ENCODE measurements at places on chromosomes 12 and 14.

DNA sequence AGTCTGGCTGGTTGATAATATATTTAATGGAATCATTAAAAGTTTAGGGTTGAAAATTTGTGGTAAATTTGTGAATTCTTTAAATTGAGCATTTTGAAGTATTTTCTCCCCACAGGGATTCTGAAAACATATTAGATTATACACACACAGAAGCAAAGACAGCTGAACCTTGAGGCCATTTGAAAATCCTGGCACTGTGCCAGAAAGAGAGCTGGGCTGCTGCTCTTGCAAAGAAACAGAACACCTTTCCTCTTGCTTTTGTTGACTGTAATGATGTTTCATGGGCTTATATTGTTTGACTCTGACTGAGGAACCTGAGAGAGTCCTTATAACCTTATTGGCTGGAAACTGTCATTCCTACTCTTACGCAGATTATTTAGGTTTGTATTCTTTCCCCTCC is 4.8 kb downstream of the RNF34 start:
- no peak for DNase-seq

- no peak for DNase-seq
Measured at GRCh38 chr12:102690253-102690652, 209.9 kb upstream of the IGF1 start.

- no peak for DNase-seq
Measured at GRCh38 chr12:52495389-52495788, 2.3 kb upstream of the KRT6A start.

GRCh38 chr12:110039085-110039807 is 9.1 kb downstream of the C12orf76 start:
- DNase-seq, result peak; percentile 48

DNA sequence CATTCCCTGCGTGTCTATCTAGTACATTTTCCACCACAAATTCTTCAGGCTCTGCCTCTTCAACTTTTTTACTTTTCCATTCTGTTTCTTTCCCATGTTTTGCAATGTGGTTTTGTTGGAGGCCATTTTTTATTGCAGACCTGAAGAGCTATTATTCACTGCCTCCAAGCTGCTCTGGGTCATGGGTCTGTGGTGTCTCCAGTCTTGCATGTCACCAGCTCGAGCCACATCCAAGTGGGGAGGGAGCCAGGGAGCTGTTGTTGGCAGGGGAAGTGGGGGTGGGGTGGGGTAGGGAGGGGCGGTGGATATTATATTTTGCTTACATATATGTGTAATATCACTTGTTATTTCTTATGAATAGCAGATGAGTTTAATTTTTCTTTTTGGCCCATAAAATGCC is 69.1 kb downstream of the VEZT start:
- DNase-seq, result no peak

DNA sequence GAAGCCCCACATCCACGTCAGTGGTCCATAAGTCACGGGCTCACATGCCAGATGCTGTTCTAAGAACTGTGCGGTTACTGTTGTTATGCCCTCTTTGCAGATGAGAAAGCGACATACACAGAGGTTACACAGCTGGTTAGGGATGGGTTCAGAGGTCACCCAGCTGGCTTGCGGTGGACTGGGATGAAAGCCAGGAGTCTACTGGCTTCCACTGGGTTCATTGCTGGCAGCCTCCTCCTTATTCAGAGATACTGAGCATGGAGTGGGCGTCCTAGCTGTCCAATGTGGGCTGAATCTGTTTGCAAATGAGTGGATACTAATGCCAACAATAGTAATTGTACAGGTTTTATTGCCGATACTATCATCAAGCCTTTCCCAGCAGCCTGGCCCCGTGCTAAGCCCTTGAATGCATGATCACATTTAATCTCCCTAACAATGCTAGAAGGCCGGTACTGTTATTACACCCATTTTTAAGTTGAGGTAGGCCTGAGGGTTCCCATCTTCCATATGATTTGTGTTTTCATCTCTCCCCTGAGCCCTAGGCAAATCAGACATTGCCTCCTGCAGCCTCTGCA is 129.1 kb downstream of the PLXNC1 start:
- no peak for DNase-seq

DNA sequence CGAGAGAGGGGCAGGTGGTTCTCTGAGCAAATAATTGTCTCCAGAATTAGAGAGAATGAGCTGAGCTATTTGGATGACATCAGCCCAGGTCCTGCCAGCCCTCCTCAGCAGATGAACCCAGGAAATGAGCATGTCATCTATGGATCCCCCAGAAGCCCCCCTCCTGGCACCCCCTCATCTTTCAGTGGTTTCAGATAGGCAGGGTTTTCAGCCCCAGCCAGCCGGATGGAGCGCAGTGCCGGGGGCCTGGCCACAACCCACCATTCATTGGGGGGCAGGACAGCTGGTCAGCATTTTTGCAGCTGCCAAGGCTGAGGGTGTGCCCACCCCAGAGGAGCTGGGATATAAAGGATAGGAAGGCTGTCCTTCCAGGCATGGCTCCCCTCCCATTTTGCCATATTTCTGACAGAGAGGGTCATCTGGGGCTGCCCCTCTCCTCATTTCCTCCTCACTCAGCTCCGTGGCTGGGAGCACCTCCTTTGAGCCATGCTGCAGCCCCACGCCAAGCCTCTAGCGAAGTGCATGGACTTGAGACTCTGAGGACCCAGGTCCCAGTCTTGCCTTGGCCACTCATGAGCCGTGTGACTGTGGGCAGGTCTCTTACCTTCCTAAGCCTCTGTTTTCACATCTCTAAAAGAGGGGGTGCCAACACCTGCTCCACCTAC is 6.0 kb upstream of the KRT71 start:
- no peak for DNase-seq

DNA sequence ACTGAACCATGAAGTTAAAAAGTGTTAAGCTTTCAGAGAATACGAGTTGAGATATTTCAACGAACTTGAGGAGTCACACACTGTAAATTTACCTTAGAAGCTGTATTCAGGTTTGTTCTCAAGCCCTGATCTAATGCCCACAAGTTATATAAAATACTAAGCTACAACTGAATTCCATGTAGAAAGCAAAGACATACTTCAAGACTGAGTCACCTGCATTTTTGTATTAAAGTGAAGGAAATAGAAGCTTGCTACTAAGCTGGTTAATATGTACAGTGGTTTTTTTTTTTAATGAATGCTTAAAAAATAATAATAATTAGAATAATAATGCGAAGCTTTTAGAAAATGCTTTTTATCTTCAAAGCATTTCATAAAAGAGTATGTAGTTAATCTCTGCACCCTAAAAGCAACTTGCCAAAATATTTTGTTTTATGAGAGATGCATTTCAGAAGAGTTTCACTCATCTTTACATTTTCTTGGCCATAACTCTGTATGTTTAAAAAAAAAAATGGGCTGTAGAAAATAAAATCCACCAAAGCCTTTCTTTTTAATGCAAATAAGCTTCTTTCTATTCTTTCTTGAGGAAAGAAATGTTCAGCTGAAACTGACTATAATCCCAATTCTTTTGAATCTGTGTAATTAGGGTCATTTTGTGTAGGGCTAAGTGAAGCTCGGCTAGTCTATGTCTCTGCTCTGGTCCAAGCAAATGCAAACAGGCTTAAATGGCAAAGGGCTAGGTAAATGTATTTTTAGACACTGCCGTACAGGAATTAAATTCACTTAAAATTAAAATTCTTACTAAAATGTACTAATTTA is 1047.5 kb upstream of the FLRT2 start:
- DNase-seq, result no peak

DNA sequence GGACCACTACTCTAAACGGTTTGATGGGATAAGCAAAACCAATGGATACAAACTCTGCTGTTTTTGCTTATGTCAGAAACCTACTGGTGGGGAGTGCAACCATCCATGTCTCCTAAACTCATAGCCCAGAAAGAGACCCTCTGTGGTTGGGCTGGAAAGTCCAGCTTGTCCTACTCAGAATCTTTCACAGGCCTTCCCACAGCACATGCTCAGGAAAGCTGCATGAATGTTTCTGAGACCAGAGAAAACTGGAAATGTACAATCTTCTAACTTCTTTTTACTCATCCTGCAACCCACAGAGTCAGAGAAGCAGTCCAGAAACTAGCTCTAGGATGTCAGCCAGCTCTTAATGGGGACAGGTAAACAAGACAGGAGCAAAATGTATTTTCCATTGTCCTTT is 73.3 kb downstream of the ANO2 start:
- no peak for DNase-seq

DNA sequence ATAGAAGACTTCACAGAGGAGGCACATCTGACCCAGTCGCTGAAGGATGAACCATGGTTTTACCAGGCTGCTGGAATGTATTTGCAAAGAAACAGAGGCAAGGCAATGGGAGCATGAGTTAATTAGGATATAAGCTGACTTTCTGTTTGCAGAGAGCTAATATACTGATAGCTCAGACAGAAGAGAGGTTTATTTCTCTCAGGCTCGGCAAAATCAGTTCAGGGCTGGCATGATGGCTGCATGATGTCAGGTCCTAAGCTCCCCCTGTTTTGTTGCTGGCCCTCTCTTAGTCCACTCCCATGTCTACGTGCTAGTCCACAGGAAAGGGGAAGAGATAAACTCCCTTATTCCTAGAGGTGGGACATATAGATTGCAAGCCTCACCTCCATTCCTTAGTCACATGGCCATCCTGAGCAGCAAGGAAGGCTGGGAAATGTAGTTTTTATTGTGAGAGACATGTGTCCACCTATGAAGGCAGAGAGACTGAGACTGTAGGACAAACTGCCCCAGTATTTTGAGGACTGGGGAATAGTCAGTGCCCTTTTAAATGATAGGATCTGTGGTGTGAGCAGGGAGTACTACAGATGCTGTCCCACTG is 224.5 kb downstream of the VRK1 start:
- DNase-seq, result no peak

DNA sequence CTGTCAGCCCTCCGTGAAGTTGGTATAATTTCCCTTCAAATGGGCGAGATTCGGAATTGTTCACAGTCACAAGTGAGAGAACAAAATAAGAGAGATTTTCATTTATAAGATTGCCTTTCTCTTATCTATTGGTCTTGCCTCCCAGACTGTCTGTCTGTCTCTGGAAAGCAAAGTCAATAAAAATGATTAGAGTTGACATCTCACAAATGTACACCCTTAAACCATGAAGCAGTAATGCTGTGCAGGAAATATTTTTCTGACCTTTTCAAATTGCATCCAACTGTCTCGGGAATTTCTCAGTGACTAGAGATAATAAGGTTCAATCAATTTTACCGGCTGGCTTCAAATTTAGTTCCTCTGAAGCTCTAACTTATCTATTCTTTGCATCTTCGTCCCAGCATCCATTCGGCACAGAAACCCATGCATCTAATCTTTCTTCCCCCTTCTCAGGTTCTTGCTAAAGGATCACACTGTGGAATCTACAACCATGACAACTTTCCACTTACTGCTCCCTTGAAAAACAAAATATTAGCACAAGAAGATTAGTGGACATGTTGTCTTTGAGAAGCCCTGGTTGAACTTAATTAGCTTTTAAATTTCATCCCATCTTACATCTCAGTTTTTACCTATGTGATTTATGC is 93.1 kb downstream of the RMST start:
- no peak for DNase-seq

DNA sequence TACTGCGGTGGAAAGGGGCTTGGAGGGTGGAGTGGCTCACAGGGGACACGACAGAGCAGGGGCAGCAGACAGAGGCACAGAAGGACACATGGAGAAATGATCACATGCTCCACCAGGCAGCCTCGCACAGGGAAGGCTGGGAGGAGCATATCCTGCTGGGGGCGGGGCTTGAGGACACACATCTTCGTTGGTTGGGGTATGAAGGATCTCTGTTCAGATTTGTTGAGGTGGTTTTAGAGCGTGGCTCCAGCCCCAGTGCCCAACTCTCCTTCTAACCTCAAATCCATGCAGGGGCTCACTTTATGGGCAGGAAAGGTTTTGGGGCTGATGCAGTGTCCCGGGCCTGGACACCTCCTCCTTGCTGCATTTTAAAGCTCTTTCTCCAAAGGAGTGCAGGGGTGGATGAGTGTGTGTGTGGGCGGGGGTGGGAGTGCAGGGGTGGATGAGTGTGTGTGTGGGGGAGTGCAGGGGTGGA is 733 bp upstream of the P3H3 start:
- DNase-seq, result no peak

GRCh38 chr14:73784181-73784987 is 67.2 kb upstream of the PTGR2 start:
- DNase-seq, result no peak

DNA sequence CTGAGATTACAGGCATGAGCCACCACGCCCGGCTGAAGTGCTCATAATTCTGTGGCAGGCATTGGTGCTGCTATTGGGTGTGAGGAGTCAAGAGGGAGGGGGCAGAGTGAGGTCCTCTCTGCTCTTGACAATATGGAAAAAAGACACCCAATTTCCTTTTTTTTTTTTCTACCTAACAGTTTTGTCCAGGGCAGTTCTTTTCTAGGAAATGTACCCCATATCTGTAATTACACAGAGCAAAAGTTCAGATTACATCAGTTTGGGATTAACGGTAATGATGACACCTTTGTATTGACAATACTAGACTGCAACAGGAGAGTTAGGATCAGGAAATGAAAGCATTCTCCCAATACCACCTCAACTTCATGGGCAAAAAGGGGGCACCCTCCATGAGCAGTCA is 36.3 kb downstream of the IGF1 start:
- no peak for DNase-seq

GRCh38 chr12:12720052-12720451 is 2.9 kb downstream of the CDKN1B start:
- no peak for DNase-seq

DNA sequence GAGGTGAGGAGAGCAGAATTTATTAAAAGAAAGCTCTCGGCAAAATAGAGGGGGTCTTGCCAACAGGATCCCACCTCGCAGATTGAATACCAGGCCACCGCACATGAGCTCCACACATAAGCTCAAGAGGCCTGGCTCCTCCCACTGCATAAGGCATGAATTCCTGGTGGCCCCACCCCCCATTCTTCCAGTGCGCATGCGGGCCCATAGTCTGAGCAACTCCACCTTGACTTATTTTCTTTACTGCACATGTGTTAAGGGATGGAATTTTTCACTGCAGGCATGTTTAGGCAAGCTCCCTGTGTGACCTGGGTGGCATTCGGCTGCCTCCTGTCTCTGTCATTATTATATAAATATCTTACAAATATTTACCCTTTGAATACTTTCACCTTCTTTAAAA is 412.5 kb downstream of the RMST start:
- no peak for DNase-seq

DNA sequence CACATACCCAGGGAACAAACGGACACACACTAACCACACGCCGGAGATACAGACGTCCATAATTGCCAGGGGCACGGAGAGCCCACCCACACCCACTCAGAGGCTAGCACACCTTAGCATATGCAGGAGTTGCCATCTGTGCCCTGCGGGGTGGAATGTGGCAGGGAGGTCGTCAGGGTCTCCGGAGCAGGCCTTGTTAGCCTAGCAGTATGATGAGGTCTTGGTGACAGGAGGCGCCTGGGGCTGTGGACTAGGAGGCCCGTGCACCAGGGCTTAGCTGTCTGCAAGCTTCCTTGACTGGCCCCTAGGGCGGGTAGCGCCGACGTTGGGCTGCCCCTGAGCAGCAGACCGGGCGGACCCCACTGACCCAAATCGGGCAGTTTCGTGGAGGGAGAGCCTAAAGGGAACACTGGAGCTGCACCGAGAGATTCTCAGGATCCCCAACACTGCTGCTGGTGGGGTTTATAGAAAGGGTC is 10.0 kb downstream of the STAC3 start:
- no peak for DNase-seq

All from naive thymus-derived CD8-positive, alpha-beta T cell (primary cell).